CD4-positive, alpha-beta T cell treated with Interleukin-2 at 100 ng/mL for 4 hours (primary cell): ENCODE measurements at places on chromosomes 5 and 9.

GRCh38 chr5:73747696-73748380 lies 121.8 kb downstream of the ARHGEF28 start:
- no peak for DNase-seq

DNA sequence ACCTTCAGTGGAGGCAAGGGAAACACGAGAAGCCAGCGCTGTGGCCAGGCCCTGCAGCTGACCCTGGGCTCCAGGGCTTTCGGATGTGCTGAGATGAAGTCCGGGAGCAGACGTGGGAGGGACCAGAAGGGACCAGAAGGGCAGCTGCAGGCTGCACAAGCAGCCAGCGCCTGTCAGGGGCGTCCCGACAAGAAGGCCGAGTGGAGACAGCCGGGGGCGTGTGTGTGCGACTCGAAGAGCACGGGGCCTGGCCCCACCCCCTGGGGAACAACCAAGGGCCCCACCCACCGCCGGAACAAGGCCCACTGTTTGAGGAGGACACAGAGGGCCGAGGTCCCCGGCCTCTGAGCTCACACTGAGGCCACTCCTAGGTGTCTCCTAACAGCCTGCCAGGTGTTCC lies 31.4 kb downstream of the SLC12A7 start:
- no peak for DNase-seq

GRCh38 chr9:97357056-97357455 lies 49.6 kb downstream of the CCDC180 start:
- DNase-seq: no peak

DNA sequence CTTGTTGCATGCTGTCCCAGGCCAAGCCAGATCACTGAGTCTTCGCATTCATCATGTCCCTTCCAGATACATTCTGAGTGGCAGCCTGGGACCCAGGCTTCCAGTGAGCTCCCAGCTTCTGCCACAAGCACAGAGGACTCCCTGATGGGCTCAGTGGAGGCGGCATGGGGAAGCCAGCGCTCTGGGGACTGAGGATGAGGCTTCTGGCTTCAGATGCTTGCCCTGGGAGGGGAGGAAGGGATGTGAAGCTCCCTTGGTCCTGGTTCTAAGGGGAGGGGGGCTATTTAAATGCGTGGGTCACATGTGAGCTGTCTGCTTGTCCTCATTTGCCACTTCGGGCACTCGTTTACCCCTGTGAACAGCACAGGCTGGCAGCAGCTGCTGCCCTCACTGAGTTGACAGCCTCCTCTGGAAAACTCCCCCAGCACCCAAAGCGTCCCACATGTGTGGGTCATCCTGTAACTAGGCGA lies 174.0 kb downstream of the NR3C1 start:
- peak; percentile 10 for DNase-seq

- no peak for DNase-seq
These were observed 62.8 kb upstream of the ZFAND5 start for GRCh38 chr9:72427801-72428200.

DNA sequence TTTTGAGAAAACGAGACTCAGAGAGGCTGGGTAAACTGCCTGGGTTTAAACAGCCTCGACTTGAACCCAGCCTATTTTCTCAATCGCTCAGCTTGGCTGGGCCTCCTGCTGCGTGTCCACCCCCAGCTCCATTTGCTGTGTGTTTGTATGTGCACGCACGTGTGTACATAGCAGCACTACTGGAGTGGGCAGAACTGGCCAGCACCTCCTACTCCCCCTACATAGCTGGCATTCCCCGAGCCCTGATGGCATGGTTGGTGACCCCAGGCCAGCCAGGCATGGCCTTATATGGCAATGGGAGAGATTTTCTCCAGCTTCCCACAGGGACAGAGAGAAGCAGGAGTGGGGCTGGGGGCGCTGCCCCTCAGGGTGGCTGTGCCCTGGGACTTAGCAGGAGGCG lies 4.1 kb downstream of the AIF1L start:
- no peak for DNase-seq

- no peak for DNase-seq
These were observed 519.2 kb downstream of the RASEF start for GRCh38 chr9:82543726-82544125.
